Uterus (tissue), 4 donors: ENCODE measurements at places on chromosomes 7 and 10. TPM values are rescaled to one million over a fixed set of nuclear protein-coding genes. Genes with fewer than 3 reads are reported as not detected.
A peak's percentile ranks its signal among the peaks of the same experiment; 100 is the strongest.

DNA sequence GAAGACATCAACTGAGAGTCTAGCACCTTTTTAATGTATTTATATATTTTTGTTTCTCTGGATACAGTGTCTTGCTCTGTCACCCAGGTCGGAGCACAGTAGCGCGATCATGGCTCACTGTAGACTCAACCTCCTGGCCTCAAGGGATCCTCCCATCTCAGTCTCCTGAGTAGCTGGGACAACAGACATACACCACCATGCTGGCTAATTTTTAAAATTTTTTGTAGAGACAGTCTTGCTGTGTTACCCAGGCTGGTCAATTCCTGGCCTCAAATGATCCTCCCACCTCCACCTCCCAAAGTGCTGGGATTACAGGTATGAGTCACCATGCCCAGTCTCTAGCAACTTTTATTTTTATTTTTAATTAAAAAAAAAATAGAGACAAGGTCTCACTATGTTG lies 51.4 kb upstream of the ANLN start:
- H3K4me3 ChIP-seq = no peak overlapping the region
- H3K36me3 ChIP-seq = no peaks in the 10 kb centered on the region
- no peaks in the 10 kb centered on the region for H3K27me3 ChIP-seq
- no peak for DNase-seq
- no peak overlapping the region for H3K27ac ChIP-seq
- no peaks in the 10 kb centered on the region for H3K4me1 ChIP-seq

DNA sequence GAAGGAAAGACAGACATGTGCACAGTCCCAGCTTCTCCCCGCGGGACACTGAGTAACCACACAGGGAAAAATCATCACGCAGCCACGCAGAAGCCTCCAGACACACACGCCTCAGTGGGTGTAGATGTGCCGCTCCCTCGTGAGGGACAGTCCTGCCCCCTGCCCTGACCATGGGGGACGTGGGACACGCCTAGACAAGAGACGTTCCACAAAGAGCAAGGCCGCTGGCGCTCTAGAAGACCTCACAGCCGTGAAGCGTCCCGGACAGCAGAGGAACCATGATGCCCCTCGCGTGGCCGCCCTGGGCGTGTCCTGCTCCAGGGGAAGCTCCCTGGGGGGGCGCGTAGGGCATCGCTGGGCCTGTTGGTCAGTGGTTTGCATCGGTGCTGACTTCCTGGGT lies 210.8 kb downstream of the DNAJB6 start:
- DNase-seq = no peak
- no peaks in the 10 kb centered on the region for H3K4me1 ChIP-seq
- no peaks in the 10 kb centered on the region for H3K36me3 ChIP-seq
- H3K4me3 ChIP-seq = no peak overlapping the region

GRCh38 chr7:137996386-137996851 lies 5.5 kb downstream of the CREB3L2 start:
- peak overlapping the region; percentile 95 for H3K27ac ChIP-seq
- no peaks in the 10 kb centered on the region for H3K36me3 ChIP-seq
- H3K27me3 ChIP-seq = no peaks in the 10 kb centered on the region
- H3K4me1 ChIP-seq = peaks cover 8% of the 10 kb centered on the region
- DNase-seq = no peak

SAMD9L gene
- 17.1 TPM for total RNA-seq

C10orf67 gene
- total RNA-seq = not detected

OR2A5 gene
- total RNA-seq = not detected

SSC4D gene
- 0.37 TPM for total RNA-seq
